ENCODE measurements at places on chromosomes 11 and 22.
A peak's percentile ranks its signal among the peaks of the same experiment; 100 is the strongest.

DNA sequence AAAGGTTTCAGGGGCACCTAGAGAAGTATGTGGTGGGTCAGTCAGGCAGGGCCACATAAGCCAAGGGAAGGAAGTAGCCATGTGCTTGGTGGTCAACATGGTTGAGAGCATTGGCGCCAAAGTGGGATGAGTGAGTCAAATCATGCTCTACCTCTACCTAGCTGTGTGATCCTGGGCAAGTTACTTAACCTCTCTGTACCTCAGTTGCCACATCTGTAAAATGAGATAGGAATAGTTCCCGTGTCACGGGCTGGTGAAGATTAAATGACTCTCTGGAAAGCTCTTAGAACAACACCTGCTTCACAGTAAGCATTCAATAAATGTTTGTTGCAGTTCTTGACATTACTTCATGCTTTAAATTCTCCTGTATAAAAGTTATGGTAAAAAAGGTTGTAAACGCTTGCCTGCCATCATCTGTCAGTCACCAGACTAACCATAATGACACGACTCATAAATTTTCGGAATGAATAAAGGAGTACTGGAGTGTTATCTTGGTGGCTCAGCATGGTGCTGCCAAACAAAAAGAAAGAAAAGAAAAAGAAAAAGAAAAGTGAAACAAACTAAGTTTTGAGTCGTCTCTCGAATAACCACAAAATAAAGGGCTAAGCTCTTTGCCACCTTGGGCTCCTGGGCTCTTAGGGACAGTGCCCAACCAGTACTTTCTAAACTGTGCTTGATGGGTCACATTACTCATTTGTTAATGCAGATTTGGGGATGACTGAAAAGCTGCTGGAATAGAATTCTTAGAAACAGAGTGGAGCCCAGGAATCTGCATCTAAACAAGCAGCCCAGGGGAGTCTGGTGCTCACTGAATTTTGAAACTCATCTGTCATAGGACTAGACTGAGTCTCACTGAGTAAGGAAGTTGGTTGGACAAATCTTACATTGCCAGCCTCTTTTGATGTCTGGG, 107.6 kb downstream of the LDLRAD3 start:
- no peak for DNase-seq

DNA sequence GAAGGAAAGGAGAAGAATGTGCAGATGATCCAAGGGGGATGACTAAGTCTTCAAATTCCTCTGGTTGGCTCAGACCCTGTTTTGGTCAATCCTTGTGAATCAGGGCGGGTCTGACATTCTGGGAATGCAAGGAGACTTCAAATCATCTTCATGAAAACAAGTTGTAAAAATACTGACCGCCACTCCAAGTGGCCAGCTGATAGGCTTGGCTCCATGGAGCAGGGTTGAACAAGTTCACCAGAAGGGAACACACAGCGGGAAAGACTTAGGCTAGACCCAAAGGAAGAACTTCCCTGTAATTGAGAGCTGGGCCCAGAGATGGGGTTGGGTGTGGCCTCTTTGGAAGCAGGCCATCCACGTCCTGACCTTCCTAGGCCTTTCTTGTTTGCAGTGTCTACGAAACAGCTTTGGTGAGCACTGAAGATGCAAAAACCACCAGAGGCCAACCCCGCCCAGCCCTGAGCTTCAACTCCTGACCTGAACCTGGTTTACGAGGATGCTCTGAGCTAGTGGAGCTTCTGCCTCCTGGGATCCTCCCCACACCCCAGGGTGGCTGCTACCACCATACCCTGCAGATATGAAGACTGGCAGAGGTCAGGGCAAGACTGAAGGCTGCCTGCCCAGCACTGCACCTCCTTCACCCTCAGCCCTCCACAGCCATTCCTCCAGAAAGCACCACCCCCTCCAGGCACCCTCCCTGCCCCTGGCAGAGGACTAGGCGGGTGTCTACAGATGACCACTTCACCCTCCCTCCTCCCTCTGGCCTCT, 26.1 kb downstream of the GDPD5 start:
- DNase-seq = no peak

- no peak for DNase-seq
Measured at GRCh38 chr11:115126515-115127208, 377.6 kb downstream of the CADM1 start.

DNA sequence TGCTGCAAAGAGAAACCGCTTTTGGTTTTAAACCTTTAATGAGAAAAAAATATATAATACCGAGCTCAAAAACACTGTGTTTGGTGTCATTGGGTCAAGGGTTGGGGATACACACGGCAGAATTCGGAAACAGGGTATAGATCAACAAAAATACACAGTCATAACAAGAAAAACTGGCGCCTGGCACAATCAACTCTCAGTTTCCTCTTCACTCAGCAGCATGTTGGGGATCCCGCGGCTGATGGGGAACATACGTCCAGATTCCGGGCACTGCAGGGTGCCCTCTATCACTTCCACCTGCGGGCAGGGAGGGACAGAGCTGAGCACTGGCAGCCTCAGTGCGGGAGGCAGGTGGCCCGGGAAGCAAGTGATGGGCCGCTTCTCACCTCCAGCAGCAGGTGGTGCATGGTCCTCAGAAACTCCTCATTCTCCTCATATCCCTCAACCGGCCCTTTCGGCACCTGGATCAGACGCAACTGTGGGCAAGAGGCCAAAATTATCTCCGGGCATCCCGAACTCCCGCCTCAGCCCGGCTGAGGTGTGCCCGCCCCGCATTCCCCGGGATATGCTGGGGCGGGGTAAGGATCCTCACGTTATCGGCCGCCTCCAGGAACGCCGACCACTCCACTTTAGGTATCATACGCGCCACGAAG, 561 bp downstream of the TRMT112 start:
- no peak for DNase-seq

DNA sequence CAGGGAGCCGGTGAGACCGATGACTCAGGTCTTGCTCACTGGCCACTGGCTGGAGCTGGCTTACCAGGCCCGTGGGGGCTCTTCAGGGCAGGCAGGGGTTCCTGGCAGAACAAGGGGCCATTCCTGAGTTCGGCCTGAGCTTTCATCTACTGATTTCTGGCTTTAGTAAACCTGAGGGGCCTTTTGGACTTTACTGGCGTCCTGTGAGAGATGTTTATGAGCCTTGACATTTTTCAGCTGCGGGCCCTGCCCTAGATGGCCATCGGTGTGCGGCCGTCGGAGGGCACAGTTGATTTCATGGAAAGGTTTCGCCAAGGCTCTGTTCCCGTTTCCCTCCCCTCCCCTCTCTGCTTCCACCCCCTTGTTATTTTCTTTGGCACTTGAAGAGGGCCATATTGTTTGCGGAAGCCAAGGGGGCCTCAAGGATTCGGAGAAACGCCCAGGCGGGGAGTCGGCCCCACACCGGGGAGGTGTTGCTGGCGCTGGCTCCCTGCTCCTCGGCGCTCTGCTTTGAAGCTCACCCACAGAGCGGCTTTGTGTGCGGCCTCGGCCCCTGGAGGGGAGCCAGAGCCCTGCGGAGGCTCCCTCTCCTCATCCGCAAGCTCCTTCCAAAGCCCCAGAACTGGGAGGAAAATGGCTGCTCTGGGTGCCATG, 17.7 kb downstream of the ELF5 start:
- DNase-seq = no peak

GRCh38 chr11:76702336-76703128, 32.0 kb upstream of the LRRC32 start:
- no peak for DNase-seq

DNA sequence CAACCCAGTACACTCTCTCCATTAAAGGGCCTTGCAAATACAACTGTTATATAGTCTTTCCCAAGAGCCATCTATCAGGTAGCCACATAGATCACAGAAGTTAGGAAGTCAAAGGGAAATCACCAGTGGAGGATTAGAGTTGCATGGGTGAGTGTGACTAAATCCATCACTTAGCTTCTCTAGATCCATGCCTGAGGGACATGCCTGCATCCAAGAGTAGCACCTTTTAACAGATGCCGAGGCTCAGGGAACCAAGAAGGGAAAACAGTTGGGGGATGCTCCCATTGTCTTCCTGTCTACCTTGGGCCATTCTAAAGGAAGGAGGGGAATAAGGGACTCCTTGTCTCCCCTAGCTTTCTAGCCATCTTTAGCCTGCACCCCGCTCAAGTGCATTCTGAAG, 77.9 kb downstream of the XRRA1 start:
- DNase-seq = no peak

- no peak for DNase-seq
Measured at GRCh38 chr22:22703715-22704114, 59.3 kb downstream of the GGTLC2 start.

- DNase-seq = no peak
Measured at GRCh38 chr11:112156956-112157766, 6.7 kb downstream of the IL18 start.

GRCh38 chr22:46721501-46722085, 16.5 kb downstream of the CERK start:
- DNase-seq = no peak

DNA sequence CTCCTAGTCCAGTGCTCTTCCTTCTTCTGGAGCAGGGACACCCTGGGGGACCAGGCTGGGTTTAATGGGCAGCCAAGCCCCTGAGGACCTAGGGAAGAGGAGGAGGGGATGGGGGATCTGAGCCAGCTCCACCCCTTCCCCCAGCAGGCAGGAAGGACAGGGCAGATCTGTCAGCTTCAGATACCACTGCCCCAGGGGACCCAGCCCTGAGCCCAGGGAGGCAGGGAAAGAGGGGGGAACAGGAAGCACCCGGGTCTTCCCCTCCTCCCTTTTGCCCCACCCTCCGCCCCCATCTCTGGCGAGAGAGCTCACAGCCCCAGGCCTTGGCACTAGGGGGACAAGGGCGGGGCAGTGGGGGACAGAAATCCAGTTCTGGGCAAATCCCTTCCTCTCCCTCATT, 11.7 kb upstream of the SOX10 start:
- no peak for DNase-seq

GRCh38 chr11:113729456-113729855, 23.3 kb upstream of the TMPRSS5 start:
- no peak for DNase-seq

- DNase-seq = peak; percentile 11
Measured at GRCh38 chr11:112113539-112114457, 27.1 kb downstream of the SDHD start.

DNA sequence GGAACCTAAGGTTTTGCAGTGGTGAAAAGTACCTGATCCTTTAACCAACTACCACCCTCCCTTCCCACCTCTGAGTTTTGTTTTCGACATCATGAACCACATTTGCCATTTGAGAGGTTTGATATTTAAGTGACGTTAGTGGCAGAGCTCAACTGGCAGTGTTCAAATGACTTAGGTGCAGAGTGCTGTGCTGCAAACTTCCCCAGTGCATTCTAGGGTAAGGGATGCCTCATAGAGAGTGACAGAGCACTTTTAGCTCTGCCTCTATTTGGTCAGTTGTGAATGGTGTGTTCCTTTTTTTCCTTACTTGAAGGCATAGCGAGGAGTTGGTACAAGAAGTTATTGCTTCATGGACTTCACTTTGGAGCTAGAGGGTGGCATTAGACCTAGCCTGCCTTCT, 9.4 kb downstream of the BMAL1 start:
- no peak for DNase-seq

DNA sequence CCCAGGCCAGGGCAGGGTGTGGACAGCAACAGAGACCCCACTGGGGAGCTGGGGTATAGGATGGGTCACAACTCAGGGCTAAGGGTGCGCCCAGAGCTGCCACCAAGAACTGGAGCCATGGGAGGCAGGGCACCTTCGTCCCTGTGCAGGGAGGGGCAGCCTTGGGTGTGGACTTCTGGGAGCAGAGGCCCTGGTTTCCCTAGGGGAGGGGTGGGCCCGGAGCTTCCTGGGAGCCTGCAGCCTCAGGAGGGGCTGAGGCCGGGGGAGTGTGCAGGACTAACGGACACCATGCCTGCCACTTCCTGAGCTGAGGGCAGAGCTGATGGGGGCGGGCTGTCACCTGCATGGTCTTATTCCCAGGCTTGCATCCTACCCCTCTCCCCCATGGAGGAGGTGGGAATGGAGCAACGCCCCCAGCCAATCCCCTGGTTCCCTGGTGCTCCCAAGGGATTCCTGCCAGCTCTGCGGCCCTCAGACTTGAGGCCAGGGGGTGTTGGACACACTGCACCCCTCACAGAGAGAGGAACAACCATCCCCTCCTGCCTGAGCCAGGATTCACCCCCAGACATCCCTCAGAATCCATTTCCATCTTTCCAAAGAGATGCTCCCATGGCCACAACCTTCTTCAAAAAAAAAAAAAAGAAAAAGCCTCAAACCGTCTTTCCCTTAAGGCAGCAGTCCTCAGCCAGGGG, 225.7 kb downstream of the CTTN start:
- no peak for DNase-seq

DNA sequence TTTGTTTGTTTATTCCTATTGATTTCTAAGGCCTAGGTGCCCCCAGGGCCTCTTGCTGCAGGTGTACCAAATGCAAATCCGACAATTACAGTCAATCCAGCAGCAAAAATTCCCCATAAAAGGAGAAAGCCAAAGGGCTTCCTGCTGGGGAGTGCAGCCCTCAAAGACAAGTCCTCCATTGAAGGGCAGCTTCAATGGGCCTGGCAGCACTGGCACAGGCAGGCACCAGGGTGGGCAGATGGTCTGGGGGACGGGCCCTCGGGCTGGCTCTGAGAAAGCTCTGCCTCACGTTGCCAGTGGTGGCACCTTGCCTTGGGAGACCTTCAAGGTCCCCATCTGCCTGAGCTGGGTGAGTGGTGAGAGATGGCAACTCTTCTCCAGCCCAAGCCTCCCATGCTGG, 128.0 kb downstream of the DSCAML1 start:
- DNase-seq = no peak

DNA sequence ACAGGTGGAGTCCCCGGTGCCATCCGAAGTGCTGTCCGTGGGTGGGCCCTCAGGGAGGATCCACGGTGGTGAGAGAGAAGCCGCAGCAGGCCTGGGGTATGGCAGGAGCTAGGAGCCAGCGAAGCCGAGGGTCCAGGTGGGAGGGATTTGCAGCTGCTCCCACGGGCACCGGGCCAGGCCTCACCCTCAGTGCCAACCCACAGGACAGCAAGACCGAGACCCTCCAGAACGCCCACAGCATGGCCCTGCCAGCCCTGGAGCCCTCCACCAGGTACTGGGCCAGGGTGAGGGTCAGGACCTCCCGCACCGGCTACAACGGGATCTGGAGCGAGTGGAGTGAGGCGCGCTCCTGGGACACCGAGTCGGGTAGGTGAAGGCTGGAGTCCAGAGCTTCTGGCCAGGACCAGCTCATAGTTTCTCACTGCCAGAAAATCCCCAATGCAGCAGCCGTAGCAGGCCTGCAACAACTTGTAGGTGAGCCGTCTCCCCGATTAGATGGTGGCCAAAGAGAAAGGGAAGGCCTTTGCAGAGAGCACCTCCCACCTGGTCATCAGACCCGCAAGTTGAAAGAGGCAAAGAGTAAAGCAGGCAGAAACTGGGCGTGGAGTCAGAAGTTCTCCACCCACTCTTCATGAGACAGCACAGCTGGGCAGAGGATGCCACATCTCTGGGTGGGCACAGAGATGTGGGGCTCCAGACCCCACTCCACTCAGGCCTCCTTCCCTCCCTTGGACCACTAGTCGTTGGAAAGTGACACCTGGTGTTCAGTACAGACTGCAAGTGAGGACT, 20.4 kb downstream of the CSF2RB start:
- DNase-seq = no peak

DNA sequence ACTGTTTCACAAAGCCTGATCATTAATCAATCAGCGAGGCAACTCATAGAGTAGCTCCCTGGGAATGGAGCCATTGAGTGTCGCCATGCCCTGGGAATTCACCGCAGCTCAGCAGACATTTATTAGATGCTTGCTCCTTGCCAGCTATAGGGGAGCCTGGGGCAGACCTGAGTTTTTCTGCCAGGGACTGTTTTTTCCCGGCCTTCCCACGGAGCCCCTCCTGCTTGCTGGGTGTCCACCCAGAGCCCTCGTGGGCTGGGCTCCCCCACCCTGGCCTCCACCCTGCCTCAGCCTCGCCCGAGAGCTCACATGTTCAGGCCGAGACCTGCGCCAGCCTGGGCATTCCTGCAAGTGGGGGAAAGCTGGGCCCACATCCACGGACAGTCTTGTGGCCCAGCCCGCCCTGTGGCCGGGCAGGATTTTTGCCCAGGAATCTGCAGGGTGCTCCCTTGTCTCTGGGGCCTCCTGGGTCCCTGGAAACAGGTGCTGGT, 64.9 kb downstream of the SMIM38 start:
- DNase-seq = no peak

Data from iPS DF 6.9 (cell line).